ENCODE measurements at places on chromosomes 7 and 10.
A peak's percentile ranks its signal among the peaks of the same experiment; 100 is the strongest.

DNA sequence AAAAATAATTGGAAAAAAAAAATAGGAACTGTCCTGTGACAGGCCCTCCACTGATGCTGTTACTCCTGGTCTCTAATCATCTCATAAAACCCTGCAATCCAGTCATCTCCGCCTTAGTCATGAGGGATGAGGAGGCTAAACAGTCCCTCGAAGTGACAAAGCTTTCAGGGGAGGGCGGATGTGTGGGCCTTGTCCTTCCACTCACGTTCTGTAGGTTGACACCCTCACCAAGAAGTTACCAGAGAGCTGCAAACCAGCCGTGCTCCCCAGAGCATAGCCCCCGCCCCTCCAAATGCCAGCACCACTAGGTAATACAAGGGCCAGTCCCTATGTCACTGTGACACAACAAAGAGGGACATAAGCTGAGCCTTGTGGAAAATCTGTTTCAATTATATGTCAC, 11.9 kb downstream of the COBL start:
- DNase-seq, result no peak

DNA sequence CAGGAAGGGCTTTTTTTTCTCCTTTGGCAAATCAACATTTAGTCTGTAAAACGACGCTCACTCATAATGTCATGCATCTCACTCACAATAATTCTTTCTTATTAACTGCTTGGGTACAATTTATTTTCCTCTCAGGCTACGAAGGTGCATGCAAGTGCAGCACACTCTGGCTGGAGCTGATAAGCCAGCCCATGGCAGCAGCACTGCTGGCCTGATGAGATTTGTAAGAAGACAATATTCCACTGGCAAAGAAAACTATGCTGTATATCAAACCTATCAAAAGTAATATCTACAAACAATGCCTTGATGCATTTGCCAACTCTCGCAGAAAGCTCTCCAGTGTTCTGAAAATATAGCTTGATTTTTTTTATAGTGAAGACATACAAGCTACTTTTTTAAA, 170.0 kb upstream of the PHF14 start:
- DNase-seq, result no peak

DNA sequence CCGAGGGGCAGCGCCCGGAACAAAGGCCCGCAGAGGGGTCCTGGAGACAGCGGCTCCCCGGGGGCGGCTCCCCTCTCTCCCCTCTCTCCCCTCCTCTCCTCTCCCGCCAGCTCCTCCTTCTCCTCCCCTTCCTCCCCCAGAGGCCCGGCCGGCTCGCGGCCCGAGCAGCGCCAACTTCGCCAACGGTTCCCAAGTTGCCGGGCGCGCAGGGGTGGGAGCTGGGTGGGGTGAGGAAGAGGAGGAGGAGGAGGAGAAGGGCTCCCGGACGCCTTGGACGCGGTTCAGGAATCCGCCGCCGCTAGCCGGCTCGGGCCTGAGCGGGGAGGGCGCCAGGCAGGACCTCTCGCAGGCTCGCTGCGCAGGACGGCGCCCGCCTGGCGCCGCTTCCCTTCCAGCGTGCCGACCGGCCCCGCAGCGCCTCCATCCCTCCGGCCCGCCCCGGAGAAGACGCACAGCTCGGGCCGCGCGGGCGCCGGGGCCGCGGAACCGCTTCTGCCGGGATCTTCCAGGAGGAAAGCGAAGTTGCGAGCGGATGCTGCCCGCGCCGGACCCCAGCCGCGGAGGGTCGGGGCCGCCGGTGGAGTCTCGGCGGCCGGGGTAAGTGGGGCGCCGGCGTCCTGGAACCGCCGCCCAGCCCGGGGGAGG, at the start of gene CHST3:
TSS of gene CHST3 (plus strand) at position 298 of the 645 bp plus-strand sequence. CDS start 41,448 bp downstream, outside the sequence.
- no peak for DNase-seq

DNA sequence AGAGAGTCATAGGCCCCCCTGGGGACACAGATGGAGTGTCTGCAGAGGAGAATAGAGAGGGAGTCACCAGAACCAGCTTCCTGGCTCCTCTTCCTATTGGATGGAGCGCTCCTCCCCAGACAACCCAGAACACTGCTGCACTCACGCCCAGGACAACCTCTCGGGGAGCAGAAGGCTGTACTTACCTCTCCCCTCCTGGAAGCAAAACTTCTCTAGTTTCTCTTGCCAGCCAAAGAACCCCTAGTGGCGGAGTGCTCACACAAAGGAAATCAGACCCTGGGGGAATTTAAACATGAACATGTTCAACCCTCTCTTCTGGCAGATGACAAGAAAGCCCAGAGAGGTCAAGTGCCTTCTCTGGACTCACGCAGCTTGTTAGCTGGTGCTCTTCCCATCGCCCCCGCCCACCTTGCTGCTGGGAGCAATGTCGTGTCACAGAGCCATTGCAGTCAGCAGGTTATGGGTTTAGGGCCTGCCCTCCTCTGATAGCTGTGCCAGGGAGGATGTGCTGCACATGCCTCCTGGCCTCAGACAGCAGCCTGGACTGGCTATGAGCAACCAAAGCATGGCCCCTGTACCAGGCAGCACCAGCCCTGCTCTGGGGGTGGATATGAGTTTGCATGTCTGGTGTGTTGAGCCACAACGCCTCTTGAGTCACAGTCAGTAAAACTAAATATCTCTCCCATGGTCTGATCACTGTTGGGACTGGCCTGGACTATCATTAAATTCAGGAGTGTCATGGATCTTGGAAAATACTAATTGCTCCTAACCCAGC, 84.4 kb downstream of the SLIT1 start:
- DNase-seq, result no peak

DNA sequence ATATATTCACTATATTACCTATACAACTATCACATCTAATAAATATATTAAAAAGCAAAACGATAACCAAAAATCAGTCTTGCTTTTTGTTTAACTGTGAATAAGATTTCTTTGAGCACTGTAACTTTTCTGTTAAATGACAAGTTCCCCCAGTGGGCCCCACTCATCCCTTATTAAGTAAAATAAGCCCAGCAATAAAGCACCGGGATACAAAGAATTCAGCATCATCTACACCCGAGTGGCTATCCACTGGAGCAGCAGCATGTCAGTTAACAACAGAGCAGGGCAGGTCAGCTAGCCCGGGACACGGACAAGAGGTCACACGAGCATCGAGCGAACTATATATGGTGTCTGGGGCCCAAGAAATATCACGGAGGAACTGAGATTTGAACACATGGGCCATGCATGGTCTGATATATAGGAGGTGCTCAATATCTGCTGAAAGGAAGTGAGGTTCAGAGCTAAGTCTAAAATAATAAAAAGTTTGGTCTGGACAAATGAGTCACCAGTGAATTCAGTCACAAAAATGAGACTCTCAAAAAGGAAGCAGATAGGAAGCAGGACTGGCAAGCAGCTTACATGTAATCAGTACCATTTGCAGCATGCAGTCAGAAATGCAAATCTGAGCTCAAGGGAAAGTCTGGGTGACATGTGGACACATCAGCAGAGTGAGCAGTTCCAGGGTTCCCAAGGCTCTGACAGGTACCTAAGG, 4.1 kb downstream of the ERCC6 start:
- DNase-seq, result no peak

- DNase-seq, result no peak
Measured at GRCh38 chr10:24381235-24382010, 172.5 kb downstream of the KIAA1217 start.

DNA sequence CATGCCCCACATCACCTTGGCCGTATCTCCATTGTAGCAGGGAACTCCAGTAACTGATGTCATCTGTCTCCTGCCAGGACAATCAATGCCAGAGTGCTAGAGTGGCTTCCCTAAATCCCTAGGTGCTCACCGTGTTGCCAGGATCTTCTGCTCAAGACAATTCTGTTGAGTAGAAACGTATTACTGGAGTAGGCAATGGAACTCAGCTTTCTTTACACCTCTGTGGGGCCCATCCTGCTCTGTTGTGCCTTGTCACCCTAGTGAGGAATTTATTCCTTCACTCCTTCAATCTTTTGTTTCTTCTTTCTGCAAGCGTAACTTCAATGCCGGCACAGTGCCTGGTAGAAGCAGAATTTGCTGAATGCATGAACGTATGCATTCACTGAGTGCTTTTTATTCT, 305.5 kb upstream of the ZMIZ1 start:
- no peak for DNase-seq

GRCh38 chr10:80493522-80494051, 39.5 kb downstream of the TSPAN14 start:
- DNase-seq, result no peak

DNA sequence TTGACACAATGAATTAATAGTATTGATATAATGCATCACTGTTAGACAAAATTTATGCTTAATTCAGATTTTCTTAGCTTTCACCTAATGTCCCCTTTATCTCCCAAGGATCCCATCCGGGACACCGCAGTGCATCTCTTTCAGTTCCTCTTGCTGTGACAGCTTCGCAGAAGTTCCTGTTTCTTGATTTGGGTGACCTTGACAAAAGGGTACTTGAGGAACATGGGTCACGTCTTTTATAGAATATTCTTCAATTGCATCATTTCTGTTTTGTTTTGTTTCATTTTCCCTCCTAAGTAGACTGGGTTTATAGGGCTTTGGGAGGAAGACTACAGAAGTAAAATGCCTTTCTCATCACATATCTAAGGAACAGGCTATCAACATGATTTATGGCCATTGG, 453.2 kb downstream of the DPP6 start:
- DNase-seq, result no peak

DNA sequence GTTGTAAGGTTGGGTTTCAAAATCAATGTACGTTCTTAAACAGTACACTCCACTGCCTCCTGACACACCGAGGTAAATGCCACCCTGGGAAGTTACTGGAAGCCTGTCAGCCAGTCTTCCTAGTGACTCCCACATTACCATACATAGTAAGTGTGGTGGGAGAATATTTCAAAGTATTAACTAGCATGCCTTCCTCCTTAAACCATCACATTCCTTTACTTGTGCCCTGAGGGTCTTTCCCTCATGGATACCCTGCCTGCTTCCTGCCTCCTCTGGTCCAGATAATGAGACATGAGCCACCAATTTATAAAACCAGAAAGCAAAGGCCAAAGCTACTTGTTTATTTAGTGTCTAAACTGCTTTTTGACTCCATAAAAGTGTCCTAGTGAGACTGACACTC, 23.3 kb upstream of the SORCS3 start:
- no peak for DNase-seq

GRCh38 chr10:69483963-69484362, 32.7 kb downstream of the TSPAN15 start:
- DNase-seq, result no peak

DNA sequence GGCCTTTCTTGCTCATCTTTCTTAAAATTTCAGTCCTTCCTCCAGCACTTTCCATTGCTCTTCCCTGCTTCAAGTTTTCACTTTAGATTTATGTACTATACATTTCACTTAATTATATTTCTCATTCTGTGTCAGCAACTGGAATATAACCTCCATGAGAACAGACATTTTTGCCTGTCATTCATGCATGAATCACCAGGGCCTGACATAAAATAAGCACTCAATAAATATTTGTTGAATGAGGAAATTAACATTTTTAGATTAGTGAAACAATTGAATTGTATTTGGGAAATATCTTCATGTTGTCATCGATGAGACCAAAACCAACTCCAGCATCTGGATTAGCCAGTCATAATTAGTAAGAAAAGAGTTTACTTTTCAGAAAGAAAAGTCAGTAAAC, 6.1 kb downstream of the SAMD9L start:
- DNase-seq, result no peak

DNA sequence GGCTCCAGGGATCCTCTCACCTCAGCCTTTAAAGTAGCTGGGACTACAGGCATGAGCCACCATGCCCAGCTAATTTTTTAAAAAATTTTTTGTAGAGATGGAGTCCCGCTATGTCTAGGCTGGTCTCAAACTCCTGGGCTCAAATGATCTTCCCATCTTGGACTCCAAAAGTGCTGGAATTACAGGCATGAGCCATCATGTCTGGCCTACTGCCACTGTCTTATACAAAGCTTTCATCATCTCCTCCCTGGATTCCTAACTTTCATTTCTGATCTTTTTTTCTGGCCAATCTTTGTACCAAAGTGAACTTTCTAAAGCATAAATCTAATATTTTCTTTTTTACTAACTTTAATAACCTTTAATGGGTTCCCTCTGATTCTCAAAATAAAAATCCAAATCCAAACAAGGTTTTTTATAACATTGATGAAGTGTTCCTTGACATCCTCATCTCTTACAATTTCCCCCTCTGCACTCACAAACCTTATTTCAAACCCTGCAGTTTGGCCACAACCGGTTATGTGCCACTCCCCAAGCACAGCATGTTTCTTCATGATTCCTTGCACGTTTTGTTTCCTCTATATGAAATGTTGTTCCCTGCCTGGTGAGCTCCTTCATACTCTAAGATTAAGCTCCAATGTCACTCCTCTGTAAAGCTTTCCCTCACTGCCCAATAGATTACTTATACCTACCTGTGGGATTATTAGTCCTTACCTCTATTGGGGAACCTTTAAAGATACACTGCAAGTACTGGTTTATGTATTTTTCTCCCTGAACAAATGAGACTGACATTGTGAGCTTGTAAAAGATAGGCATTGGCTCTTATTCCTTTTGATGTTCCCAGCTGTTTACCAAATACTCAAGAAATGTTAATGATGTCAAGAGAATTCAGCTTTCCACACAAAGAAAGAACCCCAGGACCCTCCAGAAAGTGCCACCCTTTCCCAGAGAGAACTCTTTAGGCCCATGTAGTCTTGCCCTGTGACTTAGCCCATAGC, 101.7 kb downstream of the HOXA1 start:
- no peak for DNase-seq

GRCh38 chr7:128830231-128831177, at the start of gene FLNC:
TSS of gene FLNC (plus strand) at chr7:128830406. CDS start at chr7:128830638, 232 bp downstream.
- no peak for DNase-seq

GRCh38 chr7:148912758-148913541, 28.9 kb upstream of the EZH2 start:
- no peak for DNase-seq

DNA sequence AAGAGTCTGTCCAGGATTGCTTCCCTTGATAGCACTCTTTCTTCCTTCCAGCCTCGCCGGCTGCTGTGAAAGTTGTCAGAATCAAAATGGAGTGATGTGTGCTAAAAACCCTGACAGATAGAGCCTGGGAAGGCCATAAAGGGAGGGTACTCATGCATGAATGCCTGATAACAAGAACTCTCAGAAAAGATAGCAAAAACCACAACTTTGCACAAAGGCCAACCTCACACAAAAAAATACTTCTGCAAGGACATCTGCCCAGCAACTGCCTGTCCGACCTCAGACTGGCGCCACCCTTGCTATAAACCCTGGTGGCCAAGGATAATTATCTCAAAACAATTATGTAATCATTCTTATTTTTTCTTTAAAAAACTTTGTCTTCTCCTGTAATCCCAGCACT, 133.2 kb upstream of the SVIL start:
- no peak for DNase-seq

GRCh38 chr7:25259487-25260243, 31.4 kb upstream of the NPVF start:
- DNase-seq, result peak; percentile 27

- DNase-seq, result no peak
Measured at GRCh38 chr7:67825356-67825755, 828.7 kb downstream of the TYW1 start.

DNA sequence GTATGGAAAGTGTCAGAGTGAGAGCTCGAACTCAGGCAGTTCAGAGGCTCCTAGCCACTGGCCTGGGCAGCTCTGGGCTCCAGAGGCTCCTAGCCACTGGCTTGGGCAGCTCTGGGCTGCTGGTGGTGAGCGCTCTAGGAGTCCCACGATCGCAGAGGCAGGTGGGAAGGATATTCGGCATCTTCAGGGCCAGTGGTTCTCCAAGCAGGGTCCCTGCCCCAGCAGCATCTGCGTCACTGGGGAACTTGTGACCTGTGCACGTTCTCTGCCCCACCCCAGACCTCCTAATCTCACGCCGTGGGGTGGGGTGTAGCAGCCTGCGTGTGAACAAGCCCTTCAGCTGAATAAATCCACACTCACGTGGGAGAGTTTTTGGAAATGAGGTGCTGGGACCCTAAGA, 25.2 kb upstream of the BTBD16 start:
- no peak for DNase-seq

GRCh38 chr7:107125475-107125874, 43.3 kb upstream of the HBP1 start:
- DNase-seq, result no peak
